PC-9 (cell line): ENCODE measurements at places on chromosomes 16 and 17. TPM values are rescaled to one million over a fixed set of nuclear protein-coding genes. Genes with fewer than 3 reads are reported as not detected.

Gene ETV4
- 61.9 and 84.2 TPM in 2 replicates for total RNA-seq

Gene SPATA22
- total RNA-seq = not detected in 2 replicates

DNA sequence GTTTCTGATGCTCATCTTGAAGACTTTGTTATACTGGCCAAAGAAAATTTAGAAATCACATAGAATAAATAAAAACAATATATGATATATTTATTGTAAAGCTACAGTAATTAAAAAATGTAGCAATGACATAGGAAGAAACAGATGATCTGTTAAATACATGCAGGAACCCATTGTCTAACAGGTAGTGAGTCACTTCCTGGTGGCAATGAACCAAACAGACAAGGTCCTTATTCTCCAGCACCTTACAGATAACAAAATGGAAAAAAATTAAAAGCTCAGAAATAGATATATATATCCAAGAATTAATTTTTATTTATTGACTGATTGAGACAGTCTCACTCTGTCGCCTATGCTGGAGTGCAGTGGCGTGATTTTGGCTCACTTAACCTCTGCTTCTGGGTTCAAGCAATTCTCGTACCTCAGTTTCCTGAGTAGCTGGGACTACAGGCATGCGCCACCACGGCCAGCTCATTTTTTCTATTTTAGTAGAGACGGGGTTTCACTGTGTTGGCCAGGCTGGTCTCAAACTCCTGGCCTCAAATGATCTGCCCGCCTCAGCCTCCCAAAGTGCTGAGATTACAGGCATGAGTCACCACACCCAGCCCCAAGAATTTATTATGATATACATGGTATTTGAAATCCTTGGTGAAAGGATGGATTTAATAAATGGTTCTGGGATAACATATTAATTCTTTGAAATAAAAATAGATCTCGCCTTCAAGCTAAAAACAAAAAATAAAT is 7.5 kb downstream of the NETO2 start:
- H3K27ac ChIP-seq = peak overlapping the region; percentile 13
- no peaks in the 10 kb centered on the region for H3K27me3 ChIP-seq
- H3K36me3 ChIP-seq = no peaks in the 10 kb centered on the region
- H3K4me3 ChIP-seq = no peak overlapping the region
- peaks cover 39% of the 10 kb centered on the region for H3K4me1 ChIP-seq

Gene ATXN1L
- total RNA-seq = 18.2 and 25.3 TPM in 2 replicates

- no peaks in the 10 kb centered on the region for H3K27me3 ChIP-seq
- H3K4me1 ChIP-seq = peaks cover 52% of the 10 kb centered on the region
- H3K36me3 ChIP-seq = no peaks in the 10 kb centered on the region
- H3K27ac ChIP-seq = peak overlapping the region; percentile 90
These were observed 33.4 kb upstream of the SLC38A10 start for GRCh38 chr17:81328489-81328888.

DNA sequence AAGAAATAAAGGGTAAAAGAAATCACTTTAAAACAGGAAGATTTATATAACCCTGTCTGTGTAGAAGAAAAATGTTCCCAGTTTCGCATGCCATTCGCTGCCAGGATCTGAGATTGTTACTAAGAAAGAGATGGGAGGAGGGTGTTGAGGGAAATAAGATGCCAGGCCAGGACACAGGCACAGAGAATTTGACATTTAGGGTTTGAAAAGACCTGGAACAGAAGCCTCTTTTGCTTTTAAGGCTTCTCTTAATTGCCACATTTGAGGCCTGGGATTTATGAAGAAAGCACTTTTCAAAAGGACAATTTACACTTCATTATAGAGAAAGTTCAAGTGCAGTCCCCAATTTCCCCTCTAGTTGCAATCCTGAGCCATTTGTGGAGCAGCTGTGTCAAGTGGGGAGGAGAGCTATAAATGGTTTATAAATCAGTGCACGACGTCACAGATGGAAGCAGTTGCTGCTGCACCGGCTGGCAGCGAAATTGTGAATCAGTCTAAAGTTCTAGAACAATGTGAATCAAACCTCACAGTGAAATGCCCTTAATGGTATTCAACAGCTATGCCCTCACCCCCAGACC is 26.5 kb upstream of the C16orf87 start:
- H3K4me3 ChIP-seq = no peak overlapping the region
- H3K27me3 ChIP-seq = no peaks in the 10 kb centered on the region
- no peak for DNase-seq
- peaks cover 13% of the 10 kb centered on the region for H3K4me1 ChIP-seq
- no peaks in the 10 kb centered on the region for H3K36me3 ChIP-seq
- no peak overlapping the region for H3K27ac ChIP-seq

DNA sequence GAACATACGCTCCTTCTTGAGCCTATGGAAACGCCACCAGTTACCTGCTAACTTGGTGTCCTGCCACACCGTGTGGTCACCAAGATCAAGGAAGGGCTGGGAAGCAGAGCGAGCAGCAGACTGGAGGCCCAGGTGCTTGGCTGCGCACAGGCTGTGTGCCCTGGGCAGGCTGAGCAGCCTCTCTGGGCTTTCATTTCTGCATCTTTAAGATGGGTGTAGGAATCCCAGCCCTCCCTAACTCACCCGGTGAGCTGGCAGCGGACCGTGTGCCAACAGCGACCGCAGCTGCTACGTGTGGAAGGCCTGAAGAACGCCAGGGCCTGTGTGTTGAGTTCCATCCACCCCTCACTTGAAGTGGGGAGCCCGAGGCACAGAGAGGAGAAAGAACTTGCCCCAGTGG is 80.0 kb downstream of the IRF8 start:
- H3K27ac ChIP-seq = no peak overlapping the region
- no peak for DNase-seq
- H3K4me3 ChIP-seq = no peak overlapping the region
- no peaks in the 10 kb centered on the region for H3K4me1 ChIP-seq

DNA sequence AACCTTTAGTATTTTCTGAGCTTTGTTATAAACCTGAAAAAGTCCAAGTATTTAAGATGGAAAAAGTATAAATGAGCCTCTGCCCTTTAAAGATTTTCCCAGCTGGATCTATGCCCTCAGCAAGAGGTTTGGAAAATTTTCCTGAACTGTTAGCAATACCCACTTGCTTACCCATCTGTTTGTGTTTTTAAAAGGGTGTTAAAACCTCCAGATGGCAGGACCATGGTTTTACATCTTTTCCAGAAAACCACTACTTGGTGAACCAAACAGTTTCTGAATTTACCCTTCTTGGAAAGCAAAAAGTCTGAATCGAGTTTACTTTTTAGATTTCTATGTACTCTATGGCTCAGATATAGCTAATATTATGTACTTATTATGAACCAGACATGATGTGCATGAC is 719 bp downstream of the PMFBP1 start:
- DNase-seq = no peak
- no peak overlapping the region for H3K27ac ChIP-seq
- no peaks in the 10 kb centered on the region for H3K4me1 ChIP-seq
- peaks cover 44% of the 10 kb centered on the region for H3K27me3 ChIP-seq
- H3K4me3 ChIP-seq = no peak overlapping the region

Gene TP53TG3F
- total RNA-seq = not detected in 2 replicates

GRCh38 chr17:4833941-4834680 is 971 bp downstream of the MINK1 start:
- H3K27ac ChIP-seq = peak overlapping the region; percentile 91
- H3K27me3 ChIP-seq = no peaks in the 10 kb centered on the region
- 0 out of 2 replicates have a peak, but pooled peaks cover 17% of the 10 kb centered on the region for H3K36me3 ChIP-seq
- H3K4me1 ChIP-seq = peaks cover 18% of the 10 kb centered on the region
- peak; percentile 27 for DNase-seq

GRCh38 chr17:68248199-68248825 is 469 bp downstream of the AMZ2 start:
- 0 out of 2 replicates have a peak, but pooled peaks cover 6% of the 10 kb centered on the region for H3K36me3 ChIP-seq
- peaks cover 10% of the 10 kb centered on the region for H3K4me1 ChIP-seq
- no peak for DNase-seq
- H3K27ac ChIP-seq = 0 out of 2 replicates have a peak overlapping the region, but pooled peaks have one; percentile 63
- H3K4me3 ChIP-seq = peak overlapping the region; percentile 80

DNA sequence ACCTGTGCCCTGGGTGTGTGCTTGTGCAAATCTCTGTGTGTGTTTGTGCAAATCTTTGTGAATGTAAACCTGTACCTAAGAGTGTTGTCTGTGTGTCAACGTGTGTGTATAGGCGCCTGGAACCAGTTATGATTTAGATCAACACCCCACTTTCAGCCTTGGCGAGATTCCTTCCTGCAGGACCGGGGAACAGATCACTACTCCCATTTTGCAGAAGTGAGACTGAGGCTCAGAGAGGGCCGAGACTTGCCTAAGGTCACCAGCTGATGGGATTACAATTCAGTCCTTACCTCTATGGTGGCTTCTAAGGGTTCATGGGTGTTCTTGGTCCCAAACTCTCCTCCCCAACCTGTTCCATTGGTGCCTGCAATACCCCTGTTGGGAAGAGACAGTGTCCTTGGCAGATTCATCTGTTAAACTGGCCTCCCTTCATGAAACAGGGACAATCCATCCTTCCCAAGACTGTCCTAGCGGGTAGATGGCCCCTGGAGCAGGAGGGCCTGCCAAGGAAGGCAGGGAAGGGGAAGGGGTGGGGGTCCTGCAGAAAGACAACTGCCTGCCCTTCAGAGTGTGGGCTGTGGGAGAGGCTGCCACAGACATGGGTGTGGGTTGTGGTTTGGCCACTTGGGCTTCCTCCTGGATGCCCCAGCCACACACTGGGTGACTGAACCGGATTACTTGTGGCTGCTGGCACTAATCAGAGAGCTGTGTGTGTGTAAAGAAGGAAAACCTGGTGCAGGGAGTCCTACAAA is 6.9 kb upstream of the MAPK7 start:
- H3K27me3 ChIP-seq = no peaks in the 10 kb centered on the region
- DNase-seq = no peak
- H3K27ac ChIP-seq = no peak overlapping the region
- no peak overlapping the region for H3K4me3 ChIP-seq

Gene SLC52A1
- 0.28 and 0.48 TPM in 2 replicates for total RNA-seq

DNA sequence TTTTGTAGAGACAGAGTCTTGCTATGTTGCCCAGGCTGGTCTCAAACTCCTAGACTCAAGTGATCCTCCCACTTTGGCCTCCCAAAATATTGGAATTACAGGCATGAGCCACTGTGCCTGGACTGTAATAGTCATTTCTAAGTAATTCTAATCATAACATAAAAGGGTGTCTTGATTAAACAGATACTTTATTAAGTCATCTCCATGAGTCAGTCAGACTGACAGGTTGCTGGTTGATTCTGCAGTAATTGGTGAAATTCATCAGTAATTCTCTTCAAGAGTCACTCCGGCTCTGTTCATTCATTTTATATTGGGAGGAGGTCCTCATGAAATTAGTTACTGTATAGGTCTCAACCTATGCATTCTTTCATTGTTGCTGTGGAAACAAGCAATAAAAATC is 85.6 kb downstream of the SPECC1 start:
- DNase-seq = no peak
- H3K27ac ChIP-seq = no peak overlapping the region
- no peaks in the 10 kb centered on the region for H3K4me1 ChIP-seq
- H3K4me3 ChIP-seq = no peak overlapping the region
- no peaks in the 10 kb centered on the region for H3K36me3 ChIP-seq

Gene GP2
- total RNA-seq = not detected in 2 replicates

Gene TENT4B
- total RNA-seq = 6.1 and 11.4 TPM in 2 replicates

GRCh38 chr16:2005646-2006045 is 4.0 kb downstream of the ZNF598 start:
- H3K27me3 ChIP-seq = no peaks in the 10 kb centered on the region
- H3K4me1 ChIP-seq = peaks cover 16% of the 10 kb centered on the region
- DNase-seq = no peak
- 0 out of 2 replicates have a peak, but pooled peaks cover 5% of the 10 kb centered on the region for H3K36me3 ChIP-seq
- no peak overlapping the region for H3K27ac ChIP-seq

DNA sequence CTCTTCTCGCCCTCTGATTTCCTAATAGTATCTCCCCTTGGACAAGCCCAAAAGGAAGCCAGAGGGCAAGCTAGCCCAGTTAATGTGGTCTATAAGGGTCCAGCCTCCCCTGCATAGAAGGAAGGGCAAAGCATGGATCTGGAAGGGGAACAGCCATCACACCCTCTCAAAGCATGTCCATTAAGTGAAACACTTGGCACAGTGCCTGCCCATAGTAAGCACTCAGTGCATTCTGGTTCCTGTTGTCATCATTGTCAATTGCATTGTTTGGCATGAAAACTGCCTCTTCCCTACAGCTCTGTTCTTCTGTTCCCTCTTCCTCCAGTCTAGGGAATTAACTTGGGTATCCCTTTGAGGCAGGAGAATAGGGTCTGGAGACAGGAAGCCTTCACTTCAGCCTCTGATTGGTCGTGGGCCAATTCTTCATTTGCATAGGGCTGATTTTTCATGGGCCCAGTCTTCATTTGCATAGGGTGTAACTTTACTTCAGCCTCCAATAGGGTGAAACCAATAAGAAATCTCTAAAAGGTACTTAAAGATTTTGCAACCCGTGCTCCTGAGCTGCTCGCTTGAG is 81.4 kb downstream of the C17orf67 start:
- no peaks in the 10 kb centered on the region for H3K27me3 ChIP-seq
- no peak overlapping the region for H3K27ac ChIP-seq
- no peaks in the 10 kb centered on the region for H3K36me3 ChIP-seq
- DNase-seq = no peak
- H3K4me1 ChIP-seq = no peaks in the 10 kb centered on the region

Gene ACSM3
- total RNA-seq = 1.1 and 2.4 TPM in 2 replicates

Gene TRIM65
- 21.1 and 27.1 TPM in 2 replicates for total RNA-seq

- DNase-seq = no peak
- no peak overlapping the region for H3K27ac ChIP-seq
- H3K36me3 ChIP-seq = no peaks in the 10 kb centered on the region
- no peak overlapping the region for H3K4me3 ChIP-seq
- H3K4me1 ChIP-seq = no peaks in the 10 kb centered on the region
These were observed 105.2 kb downstream of the RPTOR start for GRCh38 chr17:80649672-80650330.

DNA sequence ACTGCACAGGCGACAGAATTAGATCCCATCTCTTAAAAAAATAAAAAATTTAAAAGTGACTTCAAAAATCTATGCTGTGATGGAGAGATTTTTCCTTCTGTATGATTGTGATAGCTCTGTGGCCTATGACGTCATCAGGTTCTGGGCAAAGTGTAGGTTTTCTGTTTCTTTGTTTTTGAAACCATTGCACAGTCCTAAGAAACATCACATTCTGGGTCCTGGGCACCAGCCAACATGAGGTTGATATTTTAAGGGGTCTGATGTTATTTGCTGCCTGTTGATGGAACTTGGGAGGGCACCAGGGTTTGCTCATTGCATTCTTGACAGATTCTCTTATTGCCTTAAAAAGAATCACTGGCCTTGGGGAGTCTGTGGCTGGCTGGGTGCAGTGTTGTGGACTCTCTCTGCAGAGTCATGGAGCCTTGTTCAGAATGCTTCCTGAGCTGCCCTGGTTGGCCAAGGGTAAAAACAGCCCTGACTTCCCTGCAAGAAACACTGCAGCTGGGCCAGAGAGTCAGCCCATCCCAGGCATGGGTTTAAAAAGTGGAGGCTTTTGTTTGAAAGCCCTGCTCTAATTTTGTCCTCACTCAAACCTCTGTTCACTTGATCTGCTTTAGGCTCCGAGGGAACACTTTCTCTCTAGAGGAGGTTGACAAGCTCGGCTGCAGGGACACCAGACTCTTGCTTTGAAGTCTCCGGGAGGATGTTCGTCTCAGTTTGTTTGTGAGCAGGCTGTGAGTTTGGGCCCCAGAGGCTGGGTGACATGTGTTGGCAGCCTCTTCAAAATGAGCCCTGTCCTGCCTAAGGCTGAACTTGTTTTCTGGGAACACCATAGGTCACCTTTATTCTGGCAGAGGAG is 10.5 kb upstream of the CYLD start:
- no peaks in the 10 kb centered on the region for H3K4me1 ChIP-seq
- no peaks in the 10 kb centered on the region for H3K36me3 ChIP-seq
- H3K27ac ChIP-seq = no peak overlapping the region
- H3K27me3 ChIP-seq = no peaks in the 10 kb centered on the region
- H3K4me3 ChIP-seq = no peak overlapping the region
- no peak for DNase-seq

- H3K27ac ChIP-seq = no peak overlapping the region
- DNase-seq = no peak
- H3K4me1 ChIP-seq = no peaks in the 10 kb centered on the region
- H3K4me3 ChIP-seq = no peak overlapping the region
- H3K27me3 ChIP-seq = no peaks in the 10 kb centered on the region
These were observed 16.4 kb upstream of the TMED6 start for GRCh38 chr16:69367980-69368379.
